ENCODE measurements at places on chromosomes 3 and 15.

DNA sequence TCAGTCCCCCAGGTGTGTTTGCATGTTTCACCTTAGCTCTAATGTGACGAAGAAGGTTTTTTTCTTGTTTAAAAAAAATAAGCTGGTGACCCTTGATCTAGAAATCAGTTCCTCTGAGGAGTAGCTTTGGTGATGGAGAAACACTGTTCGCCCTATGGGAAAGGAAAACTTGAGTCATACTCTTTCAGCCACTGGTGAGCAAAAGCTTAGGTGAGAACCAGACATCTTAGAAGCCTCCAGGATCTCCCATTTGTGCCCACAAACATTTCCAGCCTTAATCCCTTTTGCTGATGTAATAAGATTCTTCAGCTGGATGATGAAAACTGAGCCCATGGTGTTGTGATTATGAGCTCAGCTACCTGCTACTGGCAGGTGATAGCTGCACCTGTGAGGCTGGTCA lies 37.8 kb downstream of the SLC27A2 start:
- DNase-seq = no peak

- no peak for DNase-seq
These were observed 369.5 kb downstream of the CNTN6 start for GRCh38 chr3:1462371-1462770.

DNA sequence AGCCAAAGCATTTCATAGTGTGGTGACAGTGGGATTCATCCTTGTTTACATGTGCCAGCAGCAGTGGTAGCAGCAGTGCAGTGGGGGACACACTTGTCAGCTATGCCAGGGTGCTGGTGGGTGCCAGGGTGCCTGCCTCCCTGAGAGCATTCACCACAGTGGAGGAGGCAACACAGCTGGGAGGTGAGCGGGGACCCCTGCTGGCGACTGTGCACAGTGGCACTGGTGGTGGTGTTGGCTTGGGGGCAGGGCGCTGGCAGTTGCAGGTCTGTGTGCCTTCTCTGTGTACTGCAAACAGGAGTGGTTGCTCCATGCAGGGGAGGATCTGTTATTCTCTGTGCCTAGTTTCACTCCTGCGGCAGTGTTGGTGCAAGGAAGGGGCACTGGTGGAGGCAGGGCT lies 41.2 kb downstream of the CEP63 start:
- DNase-seq = peak; percentile 48

DNA sequence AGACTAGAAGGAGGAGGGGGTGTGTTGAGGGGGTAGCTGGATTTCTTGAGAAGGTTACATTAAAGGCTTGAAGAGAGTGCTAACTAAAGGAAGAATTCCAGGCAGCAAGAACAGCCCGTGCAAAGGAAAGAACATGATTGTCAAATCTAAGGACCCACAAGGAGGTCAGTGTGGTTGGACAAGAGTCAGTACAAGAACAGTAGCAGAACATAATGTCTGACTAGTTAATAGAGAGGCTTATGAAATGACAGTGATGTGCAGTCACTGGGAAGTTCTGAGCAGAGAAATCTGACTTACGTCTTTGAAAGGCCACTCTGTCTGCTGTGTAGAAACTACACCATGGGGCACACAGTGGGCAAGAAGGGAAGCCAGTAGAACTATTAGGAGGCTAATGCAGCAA lies 19.8 kb upstream of the RBMS3 start:
- no peak for DNase-seq

DNA sequence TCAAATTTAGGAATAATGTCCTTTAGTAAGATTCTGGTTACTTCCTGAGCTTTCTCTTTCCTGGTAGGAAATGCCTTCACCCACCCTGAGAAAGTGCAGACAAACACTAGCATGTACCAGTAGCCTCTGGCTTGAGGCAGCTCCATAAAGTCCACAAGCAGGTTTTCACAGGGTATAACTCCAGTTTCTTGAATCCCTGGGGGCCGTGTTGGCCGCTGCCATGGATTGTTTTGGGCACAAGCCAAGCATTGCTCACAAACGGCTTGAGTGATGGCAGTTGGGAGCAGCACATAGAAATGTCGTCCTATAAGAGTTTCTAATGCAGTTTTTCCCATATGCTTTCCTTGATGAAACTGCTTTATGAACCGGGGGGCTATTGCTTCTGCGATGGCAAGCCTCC lies 164.1 kb downstream of the STXBP5L start:
- DNase-seq = no peak

Measured in glutamatergic neuron (in vitro differentiated cells).